ENCODE measurements at places on chromosomes 12 and 14. TPM values are rescaled to one million over a fixed set of nuclear protein-coding genes. Genes with fewer than 3 reads are reported as not detected.

DNA sequence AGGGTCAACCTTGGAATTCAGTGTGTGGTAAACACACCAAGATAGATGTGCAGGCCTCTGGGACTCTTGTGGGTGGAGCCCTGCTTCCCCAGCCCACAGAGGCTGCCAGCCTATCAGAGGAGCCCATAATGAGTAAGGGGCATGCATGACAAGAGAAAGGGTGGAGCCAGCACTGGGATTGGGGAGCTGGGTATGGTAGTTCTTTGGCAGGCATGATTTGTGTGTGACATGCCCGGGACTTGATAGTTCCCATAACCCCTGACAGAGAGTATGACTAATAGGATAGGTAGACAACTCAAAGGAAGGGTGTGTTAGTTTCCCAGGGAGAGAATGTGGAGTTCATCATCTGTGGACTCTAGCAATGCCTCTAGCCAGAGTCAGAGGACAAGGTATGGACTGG lies 143.0 kb downstream of the EMP1 start:
- no peak for DNase-seq
- H3K4me3 ChIP-seq = no peak overlapping the region
- no peaks in the 10 kb centered on the region for H3K36me3 ChIP-seq
- H3K27ac ChIP-seq = no peak overlapping the region
- no peaks in the 10 kb centered on the region for H3K27me3 ChIP-seq

GRCh38 chr12:75990189-75990912 lies 41.2 kb downstream of the PHLDA1 start:
- H3K4me3 ChIP-seq = no peak overlapping the region
- H3K27me3 ChIP-seq = no peaks in the 10 kb centered on the region
- H3K36me3 ChIP-seq = no peaks in the 10 kb centered on the region
- no peaks in the 10 kb centered on the region for H3K4me1 ChIP-seq
- no peak overlapping the region for H3K27ac ChIP-seq

DNA sequence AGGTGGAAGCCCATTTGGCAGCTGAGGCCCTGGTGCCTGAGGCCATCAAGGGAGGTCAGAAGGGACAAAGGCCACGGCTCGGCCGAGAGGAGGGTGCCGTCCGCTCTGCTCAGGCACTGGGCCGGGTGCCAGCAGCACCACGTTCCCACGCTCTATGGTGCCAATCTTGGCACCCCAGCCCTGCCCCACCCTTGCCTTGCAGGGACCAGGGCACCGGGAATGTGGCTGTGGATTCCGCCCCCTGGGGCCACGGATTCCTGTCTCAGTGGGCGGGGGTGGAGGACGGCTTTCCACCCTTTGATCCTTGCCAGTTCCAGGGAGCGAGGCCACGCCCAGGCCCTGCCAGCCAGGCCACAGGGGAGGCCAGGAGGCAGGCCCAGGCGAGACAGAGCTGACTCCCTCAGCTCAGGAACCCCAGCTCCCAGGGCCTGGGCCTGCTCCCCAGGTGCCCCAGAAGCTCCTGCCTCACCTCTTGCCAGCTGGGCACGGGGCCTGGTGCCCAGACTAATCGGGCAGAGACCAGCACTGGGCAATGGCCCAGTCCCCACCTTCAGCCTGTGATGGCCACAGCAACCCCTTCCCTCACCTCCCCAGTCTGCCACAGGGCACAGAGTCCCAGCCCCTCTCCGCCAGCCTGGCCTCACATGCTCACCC lies 26.4 kb upstream of the GPR132 start:
- H3K27me3 ChIP-seq = no peaks in the 10 kb centered on the region
- no peaks in the 10 kb centered on the region for H3K4me1 ChIP-seq
- no peaks in the 10 kb centered on the region for H3K36me3 ChIP-seq
- no peak overlapping the region for H3K4me3 ChIP-seq
- H3K27ac ChIP-seq = peak overlapping the region; percentile 71
- no peak for DNase-seq

DNA sequence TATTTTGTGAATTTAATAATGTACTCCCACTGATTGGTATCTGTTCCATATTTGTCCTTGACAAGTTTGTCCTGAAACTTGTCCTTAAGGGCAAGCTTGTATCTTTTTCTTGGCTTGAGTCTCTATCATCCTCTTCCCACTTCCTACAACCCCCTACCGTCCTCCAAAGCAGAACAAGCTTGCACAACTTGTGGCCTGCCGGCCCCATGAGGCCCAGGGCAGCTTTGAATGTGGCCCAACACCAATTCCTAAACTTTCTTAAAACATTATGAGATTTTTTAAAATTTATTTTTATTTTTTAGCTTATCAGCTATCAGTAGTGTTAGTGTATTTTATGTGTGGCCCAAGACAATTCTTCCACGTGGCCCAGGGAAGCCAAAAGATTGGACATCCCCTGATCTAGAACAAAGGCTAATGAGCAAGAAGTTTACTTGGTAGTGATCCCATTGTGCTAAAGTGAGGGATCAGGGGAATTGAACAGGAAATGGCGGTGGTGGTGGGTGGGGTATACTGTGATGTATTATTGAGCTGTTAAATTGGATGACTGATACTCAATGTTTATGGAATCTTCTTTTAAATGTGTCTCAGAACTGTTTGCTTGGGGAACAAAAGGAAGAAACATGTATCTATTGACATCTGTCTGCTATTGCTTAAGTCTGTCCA lies 37.8 kb downstream of the TMX1 start:
- no peak overlapping the region for H3K4me3 ChIP-seq
- no peak for DNase-seq
- H3K4me1 ChIP-seq = no peaks in the 10 kb centered on the region
- H3K27me3 ChIP-seq = no peaks in the 10 kb centered on the region

- H3K27ac ChIP-seq = peak overlapping the region; percentile 61
- no peaks in the 10 kb centered on the region for H3K36me3 ChIP-seq
- H3K27me3 ChIP-seq = no peaks in the 10 kb centered on the region
- no peak overlapping the region for H3K4me3 ChIP-seq
- H3K4me1 ChIP-seq = peaks cover 8% of the 10 kb centered on the region
Observed at GRCh38 chr14:36383767-36384431, 63.5 kb upstream of the MBIP start.

GRCh38 chr12:93089805-93090569 lies 160.9 kb upstream of the EEA1 start:
- H3K4me3 ChIP-seq = no peak overlapping the region
- no peaks in the 10 kb centered on the region for H3K36me3 ChIP-seq
- H3K27ac ChIP-seq = no peak overlapping the region
- no peaks in the 10 kb centered on the region for H3K27me3 ChIP-seq
- no peaks in the 10 kb centered on the region for H3K4me1 ChIP-seq

Gene VRTN
- total RNA-seq = not detected

Gene ZBTB1
- total RNA-seq = 21.2 TPM

Gene TCL1B
- total RNA-seq = not detected
